ENCODE measurements at places on chromosomes 16 and 17. TPM values are rescaled to one million over a fixed set of nuclear protein-coding genes. Genes with fewer than 3 reads are reported as not detected.

The IRF8 gene
- total RNA-seq = not detected

The CD300H gene
- not detected for total RNA-seq

The IQCK gene
- 3.8 TPM for total RNA-seq

DNA sequence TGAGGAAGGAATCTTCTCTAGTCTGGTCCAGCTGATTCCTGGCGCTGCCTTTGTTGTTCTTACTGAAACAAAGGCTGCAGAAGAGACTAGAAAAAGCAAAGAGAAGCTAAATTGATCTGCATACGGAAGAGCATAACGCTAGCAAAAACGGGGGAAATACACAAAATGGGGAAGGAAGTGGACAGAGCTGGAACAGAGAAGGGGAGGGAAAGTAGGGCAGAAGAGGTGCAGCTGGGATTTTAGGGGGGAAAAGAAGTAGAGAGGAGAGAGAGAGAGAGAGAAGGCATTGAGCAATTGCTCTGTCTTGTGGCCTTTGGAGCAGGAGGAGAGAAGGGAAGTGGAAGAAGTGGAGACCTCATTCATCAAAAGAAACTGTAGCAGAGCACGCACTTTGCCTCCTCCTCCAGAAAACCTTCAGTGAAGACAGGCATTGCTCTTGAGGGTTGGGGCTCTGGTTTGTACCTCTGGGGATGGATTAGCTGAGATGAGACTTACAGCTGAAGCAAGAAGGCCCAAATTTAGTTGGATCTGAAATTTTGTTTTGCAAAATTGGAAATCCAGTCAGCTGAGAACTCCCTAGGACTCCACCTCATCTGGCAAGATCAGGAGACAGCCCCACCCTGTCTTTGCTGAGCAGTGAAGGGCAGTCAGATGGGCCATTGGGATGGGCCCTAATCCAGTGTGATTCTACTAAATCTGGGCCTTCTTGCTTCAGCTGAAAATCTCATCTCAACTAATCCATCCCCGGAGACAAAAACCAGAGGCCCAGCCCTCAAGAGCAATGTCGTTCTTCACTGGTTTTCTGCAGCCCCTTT, 55.8 kb downstream of the CDRT4 start:
- no peak for DNase-seq

- no peak for DNase-seq
These were observed 38.2 kb downstream of the PITPNC1 start for GRCh38 chr17:67415291-67415690.

DNA sequence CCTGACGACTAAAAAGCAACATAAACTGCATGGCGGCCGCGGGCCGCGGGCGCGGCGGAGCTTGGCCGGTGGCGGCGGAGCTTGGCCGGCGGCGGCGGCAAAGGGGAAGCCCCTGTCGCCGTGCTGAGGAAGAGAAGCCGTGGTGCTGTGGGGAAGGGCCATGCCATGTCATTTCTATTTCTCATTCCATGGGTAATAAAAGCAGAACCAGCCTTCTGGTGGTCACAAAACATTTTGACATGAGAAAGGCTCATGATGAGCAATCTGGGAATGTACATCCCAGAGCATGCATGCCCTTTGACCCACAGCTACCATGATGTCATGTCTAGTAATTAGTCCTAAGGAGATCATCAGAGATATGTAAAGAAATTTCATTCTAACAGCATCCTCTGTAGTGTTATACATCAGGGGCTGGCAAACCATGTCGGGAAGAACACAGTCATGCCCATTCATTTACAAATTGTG, 23.9 kb upstream of the HEATR6 start:
- DNase-seq = no peak

DNA sequence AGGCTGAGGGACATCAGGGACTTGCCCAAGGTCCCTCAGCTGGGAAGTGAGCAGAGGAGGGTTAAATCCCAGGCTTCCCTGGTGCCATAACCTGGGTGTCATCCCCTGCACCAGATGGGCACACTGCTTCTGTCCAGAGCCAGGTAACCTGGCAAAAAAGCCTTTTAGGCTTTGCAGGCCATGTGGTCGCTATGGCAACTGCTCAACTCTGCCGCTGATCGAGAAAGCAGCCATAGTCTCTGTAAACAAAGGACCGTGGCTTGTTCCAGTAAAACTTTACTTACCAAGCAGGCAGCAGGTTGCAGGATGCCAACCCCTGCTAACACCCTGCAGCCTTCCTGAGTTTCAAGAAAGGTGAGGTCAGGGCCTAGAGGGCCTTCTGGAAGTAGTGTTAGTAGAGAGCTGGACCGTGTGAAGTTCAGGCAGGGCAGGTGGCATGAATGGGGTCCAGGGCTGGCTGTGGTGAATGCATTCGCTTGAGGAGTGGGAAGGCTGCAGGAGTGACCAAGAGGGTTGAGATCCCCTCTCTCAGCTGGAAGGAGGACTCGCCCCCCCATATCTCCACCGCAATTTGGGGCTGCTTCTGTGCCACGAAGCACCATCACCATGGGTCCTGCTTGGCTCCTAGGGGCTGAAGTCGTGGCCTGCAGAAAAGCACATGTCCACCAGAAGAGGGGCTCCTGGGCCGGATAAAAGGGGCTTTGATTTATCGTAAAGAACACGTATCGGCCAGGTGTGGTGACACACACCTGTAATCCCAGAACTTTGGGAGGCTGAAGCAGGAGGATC, 91.3 kb downstream of the SOCS1 start:
- DNase-seq = peak; percentile 47

Measured in chondrocyte (in vitro differentiated cells).